ENCODE measurements at places on chromosomes 3 and 15. TPM values are rescaled to one million over a fixed set of nuclear protein-coding genes. Genes with fewer than 3 reads are reported as not detected.

- DNase-seq, result no peak
Observed at GRCh38 chr15:99736702-99737101, 3.5 kb upstream of the LYSMD4 start.

GRCh38 chr15:79130535-79131130 lies 40.1 kb upstream of the RASGRF1 start:
- DNase-seq, result no peak

DNA sequence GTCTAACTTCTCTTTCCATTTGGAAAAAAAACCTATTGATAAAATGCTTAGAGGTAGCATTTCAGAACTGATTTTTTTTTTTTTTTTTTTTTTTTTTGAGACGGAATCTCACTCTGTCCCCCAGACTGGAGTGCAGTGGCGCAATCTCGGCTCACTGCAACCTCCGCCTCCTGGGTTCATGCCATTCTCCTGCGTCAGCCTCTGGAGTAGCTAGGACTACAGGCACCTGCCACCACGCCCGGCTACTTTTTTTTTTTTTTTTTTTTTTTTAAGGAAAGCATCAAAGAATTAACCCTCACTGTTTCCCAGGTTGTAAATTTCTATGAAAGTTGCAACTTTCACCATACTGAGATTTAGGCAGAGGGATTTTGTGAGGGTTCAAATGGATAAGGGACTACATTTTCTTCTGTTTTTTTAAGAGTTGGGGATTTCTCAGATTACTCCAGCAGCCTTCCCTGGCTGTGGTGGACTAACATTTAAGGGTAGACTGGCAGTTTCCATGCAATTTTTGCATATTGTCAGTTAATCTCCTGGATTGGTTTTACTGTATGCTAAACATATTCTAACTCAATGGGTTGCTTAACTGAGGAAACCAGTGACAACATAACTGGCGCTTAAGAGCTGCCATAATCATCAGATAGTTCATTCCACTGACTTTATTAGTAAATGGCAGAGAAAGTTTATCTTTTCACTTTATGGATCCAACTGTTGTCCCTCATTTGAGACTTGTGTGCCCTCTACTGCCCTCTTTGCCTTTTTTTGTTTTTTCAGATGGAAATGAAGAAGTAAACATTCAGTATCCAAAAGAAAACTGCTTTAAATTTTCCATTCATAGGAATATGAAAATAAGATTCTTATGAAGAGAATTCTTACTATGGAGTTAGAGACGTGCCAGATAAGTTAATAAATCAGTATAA lies 93.7 kb downstream of the NPTN start:
- no peak for DNase-seq

GRCh38 chr15:26662283-26662682 lies 110.6 kb downstream of the GABRB3 start:
- DNase-seq, result no peak

DNA sequence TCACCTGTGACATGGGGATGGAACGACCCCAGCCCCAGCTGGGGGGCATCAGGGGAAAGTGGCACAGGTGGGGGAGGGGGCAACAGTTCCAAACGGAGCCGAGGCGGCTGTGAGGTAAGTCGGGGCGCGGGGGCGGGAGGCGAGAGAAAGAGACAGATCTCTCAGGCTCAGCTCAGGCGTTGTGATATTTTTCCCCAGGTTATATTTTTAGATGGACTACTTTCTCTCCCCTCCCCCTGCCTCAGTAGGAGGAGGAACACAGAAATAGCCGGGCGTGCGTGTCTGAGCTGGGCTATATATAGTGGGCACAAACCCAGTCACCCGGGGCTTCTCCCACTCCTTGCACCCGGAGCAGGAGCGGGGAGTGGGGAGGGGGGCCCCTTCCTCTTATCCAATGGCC lies 91.0 kb upstream of the LINGO1 start:
- DNase-seq, result no peak

GRCh38 chr3:108073764-108074431 lies 16.9 kb downstream of the CD47 start:
- DNase-seq, result no peak

- no peak for DNase-seq
Observed at GRCh38 chr15:32879980-32880379, 162.2 kb downstream of the GREM1 start.

GRCh38 chr15:89648106-89649012 lies 6.9 kb downstream of the KIF7 start:
- no peak for DNase-seq

DNA sequence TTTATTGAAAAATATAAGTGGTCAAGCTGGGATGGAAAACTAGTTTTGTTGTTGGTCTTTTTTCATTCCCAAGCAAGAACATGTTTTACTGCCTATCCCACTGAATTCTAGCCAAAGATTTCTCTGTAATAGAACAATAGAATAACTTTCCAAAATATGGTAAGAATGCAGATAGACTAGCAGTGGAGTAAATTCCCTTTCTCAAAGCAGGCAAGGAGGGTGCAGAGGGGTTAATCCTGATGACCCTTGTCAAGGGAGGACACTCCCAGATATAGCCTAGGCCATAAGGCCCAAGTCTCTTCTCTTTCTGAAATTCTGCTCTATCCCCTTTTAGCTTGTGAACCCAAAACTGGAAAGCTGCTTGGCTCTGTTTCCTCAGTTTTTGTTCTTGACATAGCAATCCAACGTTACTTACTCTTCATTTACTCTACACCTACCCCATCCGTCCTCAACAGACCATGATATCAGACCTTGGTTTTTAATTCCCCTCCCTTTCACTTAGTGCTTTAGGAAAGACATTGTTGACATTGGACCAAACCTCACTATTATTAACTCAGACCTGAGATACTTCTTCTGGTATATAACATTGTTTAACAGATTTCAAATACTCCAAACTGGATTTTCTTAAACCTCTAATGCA lies 453.6 kb upstream of the THBS1 start:
- peak; percentile 79 for DNase-seq

GRCh38 chr3:14391033-14391432 lies 11.4 kb upstream of the SLC6A6 start:
- peak; percentile 83 for DNase-seq

DNA sequence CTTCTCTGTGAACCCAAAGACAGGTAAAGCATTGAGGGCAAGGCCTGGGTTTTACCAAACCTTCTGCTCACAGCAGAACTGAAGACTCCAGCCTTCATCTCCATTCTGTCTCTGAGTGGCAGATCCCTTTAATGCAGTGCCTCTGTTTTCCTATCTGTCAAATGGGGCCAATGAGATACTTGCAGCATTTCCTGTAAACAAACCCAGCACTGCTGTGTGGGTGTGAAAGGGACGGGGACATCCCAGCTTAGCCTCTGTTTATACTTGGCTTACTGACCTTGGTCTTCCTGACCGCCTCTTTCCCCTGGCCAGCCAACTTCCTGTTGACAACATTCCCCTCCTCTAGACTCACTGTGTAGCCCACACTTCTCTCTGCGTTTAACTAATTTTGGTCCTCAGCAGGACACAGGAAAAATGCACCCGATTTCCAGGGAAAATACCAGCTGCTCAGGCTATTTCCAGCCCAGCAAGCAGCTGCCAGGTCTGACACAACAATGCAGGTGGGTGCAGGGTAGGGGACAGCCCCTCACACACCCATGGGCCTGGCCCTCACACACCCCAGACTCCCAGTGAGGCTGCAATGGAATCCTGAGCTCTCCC lies 105.9 kb upstream of the HERC1 start:
- peak; percentile 44 for DNase-seq

DNA sequence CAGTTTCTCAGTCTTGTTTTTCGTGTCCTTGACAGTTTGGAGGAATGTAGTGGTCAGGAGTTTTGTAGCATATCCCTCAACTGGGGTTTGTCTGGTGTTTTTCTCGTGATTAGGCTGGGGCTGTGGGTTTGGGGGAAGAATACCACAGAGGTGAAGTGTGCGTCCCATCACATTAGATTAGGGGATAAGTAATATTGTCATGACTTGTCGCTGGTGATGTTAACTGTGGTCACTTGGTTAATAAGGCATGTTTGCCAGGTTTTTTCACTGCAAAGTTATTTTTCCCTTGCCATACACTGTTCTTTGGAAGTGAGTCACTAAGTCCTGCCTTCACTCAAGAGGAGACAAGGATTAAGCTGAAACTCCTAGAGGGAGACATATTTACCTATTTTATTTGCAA lies 39.1 kb downstream of the PAK2 start:
- DNase-seq, result peak; percentile 56

- no peak for DNase-seq
Observed at GRCh38 chr3:109888026-109888425, 550.7 kb upstream of the DPPA4 start.

DNA sequence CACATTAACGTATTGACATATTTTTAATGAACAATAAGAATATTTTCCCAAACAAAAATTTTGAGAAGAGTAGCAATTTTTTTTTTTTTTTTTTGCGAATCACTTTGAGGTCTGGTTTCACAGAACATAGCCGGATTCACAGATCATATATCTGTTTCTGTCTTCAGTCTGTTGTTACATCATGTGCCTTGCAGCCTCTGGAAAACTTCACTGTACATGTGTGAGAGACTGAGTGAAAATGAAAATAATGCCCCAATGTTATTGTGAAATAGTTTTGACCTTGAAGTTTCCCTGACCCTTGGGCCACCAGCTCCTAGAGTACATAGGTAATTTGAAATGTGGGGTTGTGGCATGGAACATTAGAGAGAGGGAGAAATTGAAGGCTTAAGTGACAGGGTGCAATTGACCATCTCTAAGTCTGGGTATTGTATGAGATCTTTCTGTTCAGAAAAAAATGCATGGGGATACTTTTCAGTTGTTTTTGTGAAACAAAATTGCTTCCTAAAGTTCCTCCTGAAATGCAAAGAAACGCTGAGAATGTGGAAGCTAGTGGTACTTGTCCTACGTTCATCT lies 14.0 kb downstream of the ITPR1 start:
- DNase-seq, result peak; percentile 85

DNA sequence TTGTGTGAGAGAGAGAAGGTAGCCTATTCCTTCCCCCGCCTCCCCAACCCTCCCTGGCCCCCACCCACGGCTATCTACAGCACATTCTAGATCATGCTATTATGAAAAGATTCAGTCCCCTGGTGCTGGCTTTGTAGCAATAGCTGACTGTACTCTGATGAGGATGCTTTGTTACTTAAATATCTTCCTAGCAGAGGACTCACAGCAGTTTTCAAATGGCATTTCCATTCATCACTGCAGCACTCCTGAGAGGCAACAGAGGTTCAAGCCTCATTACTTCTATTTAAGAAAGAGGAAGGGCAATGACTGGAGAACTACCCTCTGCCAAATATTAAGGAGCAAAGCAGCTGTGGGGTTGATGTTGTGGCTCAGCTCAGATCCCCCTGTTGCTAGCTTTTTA lies 61.0 kb downstream of the LRRN1 start:
- no peak for DNase-seq

GRCh38 chr15:50289749-50290148 lies 24.2 kb upstream of the HDC start:
- DNase-seq, result no peak

DNA sequence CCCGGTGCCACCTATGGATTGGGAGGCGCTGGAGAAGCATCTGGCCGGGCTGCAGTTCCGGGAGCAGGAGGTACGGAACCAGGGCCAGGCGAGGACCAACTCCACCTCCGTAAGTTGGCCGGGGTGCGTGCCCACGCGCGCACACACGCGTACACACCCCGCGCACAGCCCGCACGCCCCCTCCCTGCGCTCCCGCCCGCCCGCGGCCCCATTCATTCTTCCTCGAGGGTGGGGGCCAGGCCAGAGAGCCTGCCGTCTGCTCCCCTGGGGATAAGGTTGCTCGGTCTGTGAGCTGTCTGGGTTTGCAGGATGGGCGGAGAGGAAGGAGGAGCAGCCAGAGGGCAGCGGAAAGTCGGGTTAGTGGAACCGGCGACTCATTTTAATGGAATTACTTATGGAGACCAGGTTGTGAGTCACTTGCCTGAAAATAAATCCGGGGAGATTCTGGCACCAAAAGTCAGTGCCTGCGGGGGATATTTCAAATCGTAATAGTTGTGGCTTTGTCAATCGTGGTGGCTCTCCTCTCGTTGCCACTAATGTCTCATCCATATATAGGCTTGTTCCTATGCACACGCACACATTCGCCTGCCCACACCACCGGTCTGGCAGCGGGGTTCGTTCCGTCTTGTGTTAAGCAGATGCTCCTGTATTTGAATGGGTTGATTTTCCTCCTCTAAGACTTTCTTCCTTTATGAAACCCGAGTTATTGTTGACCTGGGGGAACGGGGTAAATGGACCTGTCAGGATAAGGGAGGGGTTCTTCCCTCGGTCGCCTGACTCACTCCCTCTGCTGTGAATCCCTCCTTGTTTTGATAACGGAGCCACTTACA lies 223.4 kb upstream of the IL12A start:
- peak; percentile 95 for DNase-seq

GRCh38 chr3:56297281-56297840 lies 170.9 kb downstream of the ERC2 start:
- DNase-seq, result no peak

DNA sequence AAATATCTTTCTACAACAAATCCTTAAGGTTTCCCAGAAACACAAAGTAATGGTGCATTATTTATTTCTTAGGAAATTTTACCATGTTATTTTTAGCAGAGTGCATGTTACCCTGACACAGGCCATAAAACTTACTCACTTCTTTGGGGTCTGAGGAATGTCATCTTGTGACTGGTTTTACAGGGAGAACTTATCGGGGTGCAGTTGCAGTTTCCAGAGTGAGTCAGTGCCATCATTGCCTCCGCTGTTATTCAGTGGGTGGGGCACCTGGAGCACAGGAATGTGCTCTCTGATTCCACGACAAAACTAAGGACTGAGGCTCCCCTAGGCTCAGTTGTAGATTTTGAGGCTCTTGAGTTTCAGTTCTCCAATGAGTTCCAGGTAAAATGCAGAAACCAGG lies 11.1 kb upstream of the GREM1 start:
- DNase-seq, result peak; percentile 85

DNA sequence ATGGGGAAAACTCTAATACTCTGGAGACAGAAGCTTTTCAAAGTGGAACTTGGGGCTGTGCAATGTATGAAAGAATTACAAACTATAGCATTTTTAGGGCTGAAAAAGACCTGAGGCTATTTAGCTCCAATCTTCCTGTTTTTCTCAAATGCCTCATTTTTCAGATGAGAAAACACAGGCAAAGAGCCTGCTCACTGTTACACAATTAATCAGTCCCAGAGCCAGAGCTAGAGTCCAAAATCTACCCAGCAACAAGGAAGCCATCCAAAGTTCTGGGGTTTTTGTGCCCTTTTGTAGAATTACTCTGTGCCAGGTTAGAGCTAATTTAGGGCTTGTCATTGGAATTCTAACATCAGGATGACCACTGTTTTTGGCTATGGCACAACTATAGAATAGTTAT lies 45.5 kb downstream of the GPR149 start:
- no peak for DNase-seq

The CORO2B gene
- 70.2 TPM for polyA plus RNA-seq

The MST1R gene
- 0.52 TPM for polyA plus RNA-seq

The TRA2B gene
- polyA plus RNA-seq, result 178 TPM

The LDHAL6B gene
- not detected for polyA plus RNA-seq

The IVD gene
- polyA plus RNA-seq, result 37.9 TPM

The POLQ gene
- 4.1 TPM for polyA plus RNA-seq

The ALDH1A2 gene
- polyA plus RNA-seq, result 1.1 TPM

The ZDHHC23 gene
- 1.4 TPM for polyA plus RNA-seq

All from fibroblast of lung (primary cell).